ENCODE measurements at places on chromosomes 16 and 17.

- peak; percentile 95 for DNase-seq
Measured at GRCh38 chr17:80826955-80827645, 164.5 kb upstream of the CHMP6 start.

DNA sequence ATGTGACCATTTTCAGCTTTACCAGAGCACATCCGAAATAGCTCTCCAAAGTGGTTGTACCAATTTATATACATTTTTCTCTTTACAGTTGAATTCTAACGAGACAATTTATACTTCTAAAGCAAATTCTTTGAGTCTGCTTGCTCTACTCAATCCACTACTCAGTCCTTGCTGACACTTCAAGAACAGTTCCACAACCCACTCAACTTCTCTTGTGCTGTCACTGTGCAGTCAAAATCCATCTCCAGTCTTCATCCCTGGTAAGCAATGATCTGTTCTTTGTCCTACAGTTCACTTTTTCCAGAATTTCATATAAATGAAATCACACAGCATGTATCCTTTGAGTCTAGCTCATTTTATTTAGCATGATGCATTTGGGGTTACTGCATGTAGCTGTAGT, 30.6 kb downstream of the NETO2 start:
- DNase-seq, result no peak

GRCh38 chr17:42632949-42633444, 23.5 kb downstream of the TUBG1 start:
- no peak for DNase-seq

DNA sequence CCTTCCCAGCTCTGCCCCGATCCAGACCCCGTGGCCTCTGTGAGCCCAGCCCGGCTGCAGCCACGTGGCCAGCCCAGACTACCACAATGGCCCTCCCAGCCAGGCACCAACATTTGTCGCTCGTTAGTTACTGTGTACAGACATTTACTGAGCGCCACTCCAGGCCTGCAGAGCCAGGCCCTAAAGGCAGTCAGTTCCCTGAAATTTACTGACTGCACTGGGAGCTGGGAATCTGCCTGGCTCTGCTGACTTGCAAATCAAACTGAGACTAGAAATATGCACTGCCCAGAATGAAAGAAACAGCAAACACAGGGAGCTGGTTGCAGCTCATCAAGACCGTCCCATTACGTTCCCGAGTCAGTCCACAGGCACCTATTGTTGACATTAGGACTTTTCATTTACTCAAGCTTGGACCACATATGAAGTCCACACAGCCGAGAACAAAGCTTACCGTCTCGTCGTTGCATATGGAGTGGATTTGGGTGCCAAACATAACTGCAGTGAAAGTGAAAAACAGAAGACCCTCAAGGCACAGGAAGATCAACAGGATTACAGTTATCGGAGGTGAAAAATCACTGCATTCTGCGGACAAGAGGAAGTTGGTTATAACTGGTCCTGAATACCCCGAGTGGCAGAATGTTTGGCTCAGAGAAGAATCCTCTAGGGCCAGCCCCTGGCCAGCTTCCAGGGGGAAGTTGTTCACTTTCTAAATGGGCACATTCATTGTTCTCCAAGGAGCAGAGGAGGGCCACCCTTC, 34.5 kb downstream of the ZDHHC7 start:
- DNase-seq, result no peak

DNA sequence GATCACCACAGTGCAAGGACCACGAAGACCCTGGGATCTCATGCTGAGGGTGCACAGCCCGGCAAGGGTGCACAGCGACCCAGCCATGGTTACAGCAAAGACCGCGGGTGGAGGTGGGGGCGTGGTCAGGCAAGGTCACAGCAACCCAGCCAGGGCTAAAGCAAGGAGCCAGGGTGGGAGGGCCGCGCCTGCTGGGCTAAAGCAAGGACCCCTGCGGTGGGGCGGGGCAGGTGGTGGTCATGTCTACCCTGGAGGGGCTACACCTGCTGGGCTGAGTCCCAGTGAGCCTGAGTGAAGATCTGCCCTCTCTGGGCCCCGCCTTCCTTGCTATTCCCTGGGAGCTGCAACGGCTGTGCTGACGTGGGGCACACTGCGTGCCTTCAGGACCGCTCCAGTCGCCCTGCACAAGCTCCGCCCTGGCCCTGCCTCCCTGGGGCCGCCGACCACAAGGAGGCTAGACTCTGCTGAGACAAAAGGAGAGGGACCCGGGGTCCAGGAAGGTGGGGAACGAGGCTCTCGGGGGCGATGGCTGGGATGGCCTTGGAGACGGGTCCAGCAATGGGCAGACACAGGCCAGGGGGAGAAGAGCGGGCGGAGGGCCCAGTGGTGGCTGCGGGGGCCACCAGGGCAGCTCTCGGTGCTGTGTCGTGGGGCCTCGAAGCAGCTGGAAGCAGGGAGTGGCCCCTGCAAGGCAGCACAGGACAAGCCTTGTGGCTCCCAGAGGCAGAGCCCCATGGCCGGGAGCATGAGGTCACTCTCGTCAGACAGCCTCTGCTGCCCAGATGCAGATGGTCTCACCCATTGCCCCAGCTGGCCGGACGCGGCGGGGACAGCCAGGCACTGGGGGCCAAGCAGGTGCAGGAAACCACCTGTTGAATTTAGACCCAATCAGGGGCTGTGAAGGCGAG, 52.8 kb downstream of the CBFA2T3 start:
- DNase-seq, result no peak

DNA sequence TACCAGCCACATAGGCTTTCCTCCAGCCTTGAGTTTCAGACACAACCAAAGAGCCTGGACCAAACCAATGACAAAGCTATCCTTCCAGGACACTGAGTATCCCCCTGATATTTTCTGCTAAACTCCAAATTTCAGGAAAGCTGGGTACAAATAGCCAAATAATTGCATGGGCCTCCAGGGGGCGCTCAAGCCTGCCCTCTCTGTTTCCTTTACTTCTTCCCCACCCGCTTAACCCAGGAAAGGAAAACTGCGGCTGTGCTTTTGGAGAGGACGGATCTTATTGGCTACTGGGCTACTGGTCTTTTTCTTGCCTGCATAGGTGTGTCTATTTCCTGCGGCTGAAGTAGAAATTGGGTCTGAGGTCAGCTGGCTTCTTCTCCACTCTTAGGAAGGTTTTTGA, 30.1 kb downstream of the GNGT2 start:
- DNase-seq, result peak; percentile 84

GRCh38 chr16:22092143-22092933, at the start of gene VWA3A:
Gene VWA3A, plus strand, starts transcription at chr16:22092541. Its CDS starts 97 bp downstream, at chr16:22092638.
- peak; percentile 78 for DNase-seq

DNA sequence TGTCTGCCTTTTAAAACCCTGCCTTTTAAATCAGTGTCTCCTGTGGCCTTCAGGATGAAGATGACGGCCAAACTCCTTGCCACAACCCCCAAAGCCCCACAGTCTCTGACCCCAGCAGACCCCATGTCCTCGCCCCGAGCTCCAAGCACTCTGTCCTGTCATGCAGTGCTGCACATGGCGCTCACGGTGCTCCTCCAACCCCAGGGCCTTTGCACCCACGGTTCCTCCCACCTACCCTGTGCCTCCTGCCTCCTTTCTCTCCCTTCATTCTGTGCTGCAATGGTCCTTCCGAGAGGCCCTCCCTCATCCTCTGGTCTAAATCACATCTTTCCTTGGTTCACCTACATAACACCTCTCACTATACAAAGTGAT, 235.3 kb downstream of the KATNIP start:
- no peak for DNase-seq

DNA sequence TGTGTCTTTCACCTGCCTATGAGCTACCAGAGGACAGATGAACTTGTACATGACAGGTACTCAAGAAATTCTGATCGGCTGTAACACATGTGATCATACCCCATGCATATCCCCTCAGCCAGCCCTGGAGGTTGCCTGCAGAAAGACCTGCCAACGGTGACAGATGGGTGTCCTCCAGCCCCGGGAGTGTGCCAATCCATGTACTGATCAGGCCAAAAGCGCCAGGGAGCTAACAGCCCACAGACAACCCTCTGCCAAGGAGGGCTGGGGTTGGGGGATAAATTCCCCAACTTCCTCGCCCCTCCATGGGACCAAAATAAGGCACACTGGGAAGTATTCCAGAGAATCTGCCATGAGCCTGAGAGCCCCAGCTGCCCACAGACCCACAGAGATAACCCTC, 189.4 kb downstream of the CCT6B start:
- DNase-seq, result no peak

GRCh38 chr17:4019275-4019674, 55.0 kb upstream of the ATP2A3 start:
- DNase-seq, result no peak

DNA sequence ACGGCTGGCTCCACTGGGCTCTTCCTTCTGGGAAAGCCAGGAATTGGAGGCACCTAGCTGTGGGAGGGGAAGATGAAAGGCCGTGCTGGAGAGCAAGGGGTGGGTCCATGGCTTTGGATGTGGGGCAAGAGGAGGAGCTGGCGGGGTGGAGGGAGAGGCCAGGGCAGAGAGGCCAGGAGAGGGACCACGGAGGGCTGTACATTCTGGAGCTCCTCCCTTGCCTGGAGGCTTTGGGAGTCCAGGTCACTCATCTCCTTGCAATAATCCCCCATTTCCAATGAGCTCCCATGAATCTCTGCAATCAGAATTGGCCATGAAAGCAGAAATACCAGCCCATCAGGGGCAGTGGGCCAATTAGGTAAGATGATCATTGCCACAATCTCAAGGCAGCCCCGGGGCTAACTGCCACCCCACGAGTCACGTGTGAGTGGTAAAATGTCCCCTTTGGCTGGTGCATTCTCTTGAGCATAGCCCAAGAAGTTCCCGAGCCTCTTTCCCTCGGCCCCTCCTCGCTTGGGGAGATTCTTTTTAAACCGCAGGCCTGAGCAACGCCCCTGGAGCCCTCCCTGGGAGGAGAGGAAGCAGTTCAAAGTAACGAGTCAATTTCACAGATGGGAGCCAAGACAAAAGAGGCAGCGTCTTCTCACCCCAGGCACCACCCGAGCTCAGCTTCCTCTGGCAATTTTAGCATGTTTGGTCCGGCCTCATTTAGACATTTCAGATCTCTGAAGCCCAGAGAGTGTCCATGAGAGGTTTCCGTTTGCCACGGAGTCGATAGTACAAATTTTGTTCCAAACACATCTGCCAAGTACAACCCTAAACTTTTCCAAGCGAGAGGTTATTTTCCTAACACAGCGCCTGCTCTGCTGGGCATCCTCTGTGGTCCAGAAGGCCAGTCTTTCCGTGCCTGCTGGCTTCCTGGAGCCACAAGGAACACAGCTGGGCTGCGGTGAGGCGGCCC, 13.4 kb downstream of the RTN4RL1 start:
- DNase-seq, result peak; percentile 86

DNA sequence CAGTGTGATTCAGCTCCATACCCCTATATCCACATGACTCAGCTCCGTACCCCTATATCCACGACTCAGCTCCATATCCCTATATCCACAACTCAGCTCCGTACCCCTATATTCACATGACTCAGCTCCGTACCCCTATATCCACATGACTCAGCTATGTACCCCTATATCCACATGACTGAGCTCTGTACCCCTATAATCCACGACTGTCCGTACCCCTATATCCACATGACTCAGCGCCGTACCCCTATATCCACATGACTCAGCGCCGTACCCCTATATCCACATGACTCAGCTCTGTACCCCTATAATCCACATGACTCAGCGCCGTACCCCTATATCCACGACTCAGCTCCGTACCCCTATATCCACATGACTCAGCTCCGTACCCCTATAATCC, 16.8 kb downstream of the CYB5D2 start:
- DNase-seq, result no peak

DNA sequence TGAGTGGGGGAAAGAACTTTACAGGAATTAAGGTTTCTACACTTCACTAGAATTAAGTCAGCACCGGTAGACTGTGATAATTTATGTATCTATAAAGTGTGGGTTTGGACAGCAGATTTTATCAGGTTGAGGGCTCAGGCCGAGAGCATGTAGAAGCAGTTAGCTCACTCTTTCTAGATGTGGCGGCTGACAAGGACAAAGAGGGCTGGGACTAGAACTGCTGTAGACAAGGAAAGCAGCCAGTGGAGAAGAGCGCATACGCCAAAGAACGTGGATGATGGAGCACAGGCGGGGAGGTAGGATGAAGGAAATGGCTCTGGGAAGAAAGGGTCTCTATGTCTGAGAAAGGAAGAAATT, 504 bp upstream of the GOSR1 start:
- DNase-seq, result peak; percentile 24

- no peak for DNase-seq
Measured at GRCh38 chr16:20023190-20023589, 50.5 kb downstream of the GPR139 start.

- no peak for DNase-seq
Measured at GRCh38 chr16:57652695-57653471, 15.2 kb upstream of the ADGRG3 start.

DNA sequence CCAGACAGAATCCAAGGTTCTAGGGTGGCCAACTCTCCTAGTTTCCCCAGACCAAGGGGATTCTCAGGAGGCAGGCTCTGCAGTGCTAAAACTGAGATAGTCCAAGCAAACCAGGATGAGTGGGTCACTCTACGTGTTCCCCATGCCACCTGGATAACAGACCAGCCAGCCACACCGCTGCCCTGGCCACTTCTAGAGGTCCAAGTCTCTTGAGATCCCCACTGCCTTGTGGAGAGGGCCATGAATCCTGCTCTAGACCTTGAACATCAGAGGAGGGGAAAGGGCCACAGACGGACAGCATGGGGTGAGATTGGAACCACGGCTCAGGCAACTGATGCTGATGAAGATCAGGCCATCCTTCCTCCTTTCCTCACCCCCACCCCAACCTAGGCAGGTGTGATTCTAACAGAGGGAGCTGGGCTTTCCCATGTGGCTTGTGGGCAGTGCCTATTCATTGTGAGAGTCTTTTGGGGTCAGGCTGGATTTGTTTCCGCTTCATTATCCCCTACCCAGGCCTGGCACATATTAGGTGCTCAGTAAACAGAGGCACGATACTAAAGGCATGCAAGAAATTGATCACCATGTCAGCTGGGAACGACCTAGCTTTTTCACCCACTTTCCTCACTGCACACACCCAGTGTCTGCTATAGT, 16.8 kb upstream of the TVP23A start:
- DNase-seq, result no peak
